PC-9 (cell line): ENCODE measurements at places on chromosomes 12 and 14.

DNA sequence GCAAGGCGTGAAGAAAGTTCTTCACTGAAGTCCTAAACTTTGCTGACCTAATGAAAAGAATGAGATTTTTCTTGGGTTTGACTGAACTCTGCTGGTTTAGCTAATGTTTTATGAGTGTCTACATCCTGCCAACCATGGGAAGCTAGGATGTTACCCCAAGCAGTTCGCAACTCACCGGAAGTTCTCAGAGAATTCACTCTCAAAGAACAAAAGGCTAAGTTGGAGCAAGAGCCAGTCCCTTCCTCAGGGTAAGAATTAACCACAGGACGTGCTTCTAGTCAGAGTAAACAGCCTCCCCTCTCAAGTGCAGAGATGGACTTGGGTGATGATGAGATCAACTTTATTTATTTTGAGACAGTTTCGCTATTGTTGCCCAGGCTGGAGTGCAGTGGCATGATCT is 37.3 kb downstream of the TCHP start:
- no peak for DNase-seq

GRCh38 chr12:21456291-21456780 is 18.9 kb downstream of the PYROXD1 start:
- no peak for DNase-seq

- no peak for DNase-seq
Observed at GRCh38 chr14:71688576-71688975, 243.7 kb upstream of the RGS6 start.

DNA sequence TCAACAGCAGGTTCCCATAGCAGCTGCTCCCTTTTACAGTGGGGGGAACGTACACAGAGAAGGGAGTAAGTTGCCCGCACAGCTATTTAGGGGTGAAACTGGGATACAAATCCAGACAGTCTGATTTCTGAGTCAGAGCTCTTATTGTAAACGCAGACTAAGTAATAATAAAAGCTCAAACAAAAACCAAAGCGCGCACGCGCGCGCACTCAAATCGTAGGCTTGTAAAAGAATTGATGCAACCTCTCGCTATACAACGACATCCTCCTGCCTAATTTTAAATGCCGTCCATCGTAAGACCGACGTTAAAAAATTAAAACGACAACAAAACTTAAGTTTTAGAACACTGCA is 747 bp upstream of the DACT1 start:
- DNase-seq, result no peak
